IPS-NIHi11 (cell line): ENCODE measurements at places on chromosomes 7 and 10.

GRCh38 chr7:129612112-129613015, 844 bp downstream of the NRF1 start:
- no peak for DNase-seq

DNA sequence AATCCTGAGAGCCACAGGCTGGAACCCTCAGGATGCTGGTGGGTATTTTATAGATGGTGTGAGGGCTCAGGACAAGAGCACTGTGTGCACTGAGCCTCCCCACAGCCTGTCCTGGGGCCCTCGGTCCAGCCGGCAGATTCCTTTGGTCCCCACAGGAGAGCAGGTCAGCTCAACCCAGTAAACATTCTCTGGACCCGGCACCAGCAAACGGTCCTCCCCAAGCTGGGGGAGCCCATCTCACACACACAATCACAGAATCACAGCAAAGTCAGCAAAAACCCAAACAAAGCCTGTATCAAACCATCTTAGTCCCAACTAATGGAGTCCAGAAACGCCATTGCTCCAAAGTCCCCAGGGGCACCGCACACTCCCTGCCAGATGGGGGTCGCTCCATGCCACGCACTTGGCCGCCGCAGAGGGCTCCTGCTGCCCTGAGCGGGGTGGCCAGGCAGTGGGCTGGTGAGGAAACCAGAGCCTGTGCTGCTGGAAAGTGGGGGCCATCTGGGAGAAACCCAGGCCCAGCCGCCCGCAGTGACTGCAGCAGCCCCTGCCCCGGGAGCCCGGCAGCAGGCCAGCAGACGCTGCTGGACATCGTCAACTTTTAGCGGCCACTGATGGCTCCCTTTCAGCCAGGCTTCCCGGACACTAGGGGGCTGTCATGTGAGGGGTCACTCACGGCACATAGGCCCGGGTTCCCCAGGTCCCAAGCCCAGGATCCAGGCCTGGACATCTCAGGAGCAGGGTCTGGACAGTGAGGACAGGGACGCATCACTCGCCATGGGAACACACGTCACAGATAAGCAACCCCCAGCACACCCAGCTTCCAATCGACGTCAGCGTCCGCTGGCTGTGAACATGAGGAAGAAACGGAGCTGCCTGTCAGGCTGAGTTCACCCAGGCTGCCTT, 52.6 kb downstream of the DPYSL4 start:
- no peak for DNase-seq

DNA sequence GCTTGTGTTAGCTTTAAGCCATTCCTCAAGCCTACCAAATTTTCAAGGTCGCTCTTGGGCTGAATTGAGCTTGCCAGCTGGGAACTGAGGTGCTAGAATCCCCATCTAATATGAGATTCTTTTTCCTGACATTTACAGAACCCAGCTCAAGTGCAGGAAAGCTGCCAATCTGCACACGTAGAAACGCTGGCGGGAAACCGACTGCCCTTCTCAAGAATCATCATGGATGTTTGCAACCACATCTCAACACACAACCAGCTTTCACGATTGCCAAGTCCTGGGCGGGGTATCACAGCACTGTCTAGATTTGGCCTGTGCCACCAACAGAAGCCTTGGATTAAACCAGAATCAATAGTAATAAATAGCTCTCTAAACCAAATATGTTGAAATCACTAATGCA, 203.7 kb downstream of the DIP2C start:
- DNase-seq: no peak

- no peak for DNase-seq
Observed at GRCh38 chr10:99529591-99530107, 3.1 kb upstream of the NKX2-3 start.
